BJ (cell line): ENCODE measurements at places on chromosomes 16 and 17.

DNA sequence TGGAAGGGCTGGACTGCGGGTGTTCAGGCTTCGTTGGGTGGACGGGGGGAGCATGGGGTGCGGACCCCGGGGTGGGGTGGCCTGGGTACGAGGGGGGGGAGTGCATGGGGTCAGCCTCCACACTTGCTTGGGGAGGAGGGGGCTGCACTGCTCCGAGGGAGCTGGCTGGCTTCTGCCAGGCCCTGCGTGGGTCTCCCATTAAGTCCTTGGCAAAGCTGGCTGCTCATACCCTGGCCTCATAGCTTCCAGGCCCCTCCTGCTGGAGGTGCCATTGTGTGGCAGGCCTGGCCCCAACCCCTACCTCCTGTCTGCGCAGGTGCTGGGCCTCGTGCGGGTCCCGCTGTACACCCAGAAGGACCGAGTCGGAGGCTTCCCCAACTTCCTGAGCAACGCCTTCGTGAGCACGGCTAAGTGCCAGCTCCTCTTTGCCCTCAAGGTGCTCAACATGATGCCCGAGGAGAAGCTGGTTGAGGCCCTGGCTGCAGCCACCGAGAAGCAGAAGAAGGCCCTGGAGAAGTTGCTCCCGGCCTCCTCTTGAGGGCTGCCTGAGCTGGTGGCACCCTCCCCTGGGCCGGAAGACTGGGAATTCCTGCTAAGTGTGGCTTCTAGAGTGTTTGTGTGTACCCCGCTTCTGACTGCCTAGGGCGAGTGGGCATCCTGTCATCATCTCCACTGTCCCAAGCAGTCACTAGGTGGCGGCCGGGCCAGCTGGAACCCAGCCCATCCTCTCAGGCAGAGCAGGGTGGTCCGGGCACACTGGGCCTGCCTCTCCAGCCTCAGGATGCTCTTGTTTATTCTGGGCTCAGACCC, 1.5 kb downstream of the NUDT16L1 start:
- no peak for DNase-seq

DNA sequence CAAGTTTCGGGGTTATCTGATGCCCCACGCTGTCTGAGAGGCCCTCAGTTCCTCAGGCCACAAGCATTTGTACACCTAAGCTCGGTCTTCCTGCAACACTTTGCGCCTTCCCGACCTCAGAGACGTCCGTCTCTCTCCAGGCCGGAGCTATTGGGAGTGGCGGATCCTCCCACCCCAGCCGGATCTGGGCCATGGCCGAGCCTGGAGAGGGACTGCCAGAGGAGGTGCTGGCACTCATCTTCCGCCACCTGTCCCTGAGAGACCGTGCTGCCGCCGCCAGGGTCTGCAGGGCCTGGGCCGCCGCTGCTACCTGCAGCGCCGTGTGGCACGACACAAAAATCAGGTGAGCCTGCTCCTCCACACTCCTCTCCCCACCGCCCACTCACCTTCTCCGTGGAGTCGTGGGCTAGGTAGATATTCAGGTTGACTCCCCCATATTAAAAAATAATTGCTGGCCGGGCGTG, 1.9 kb downstream of the FBXL8 start:
- DNase-seq = no peak

DNA sequence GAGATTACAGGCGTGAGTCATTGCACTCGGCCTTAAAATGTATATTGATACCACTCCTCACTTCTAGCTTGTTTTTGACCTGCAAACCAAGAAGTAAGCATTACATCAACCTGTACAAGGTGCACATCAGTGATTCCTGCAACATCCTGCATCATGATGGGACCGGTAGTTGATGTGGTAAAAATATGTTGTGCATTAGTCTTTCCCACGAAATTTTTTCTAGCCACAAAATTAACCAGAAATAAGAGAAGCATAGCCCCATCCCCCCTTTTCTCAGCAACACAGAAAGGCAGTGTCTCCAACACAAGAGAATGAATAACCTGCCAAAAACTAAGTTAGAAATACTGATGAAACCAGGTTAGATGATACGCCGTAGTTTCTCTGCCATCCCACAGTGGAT, 21.1 kb upstream of the NSMCE1 start:
- no peak for DNase-seq

GRCh38 chr16:3986235-3986544, 105.7 kb upstream of the CREBBP start:
- DNase-seq = no peak

DNA sequence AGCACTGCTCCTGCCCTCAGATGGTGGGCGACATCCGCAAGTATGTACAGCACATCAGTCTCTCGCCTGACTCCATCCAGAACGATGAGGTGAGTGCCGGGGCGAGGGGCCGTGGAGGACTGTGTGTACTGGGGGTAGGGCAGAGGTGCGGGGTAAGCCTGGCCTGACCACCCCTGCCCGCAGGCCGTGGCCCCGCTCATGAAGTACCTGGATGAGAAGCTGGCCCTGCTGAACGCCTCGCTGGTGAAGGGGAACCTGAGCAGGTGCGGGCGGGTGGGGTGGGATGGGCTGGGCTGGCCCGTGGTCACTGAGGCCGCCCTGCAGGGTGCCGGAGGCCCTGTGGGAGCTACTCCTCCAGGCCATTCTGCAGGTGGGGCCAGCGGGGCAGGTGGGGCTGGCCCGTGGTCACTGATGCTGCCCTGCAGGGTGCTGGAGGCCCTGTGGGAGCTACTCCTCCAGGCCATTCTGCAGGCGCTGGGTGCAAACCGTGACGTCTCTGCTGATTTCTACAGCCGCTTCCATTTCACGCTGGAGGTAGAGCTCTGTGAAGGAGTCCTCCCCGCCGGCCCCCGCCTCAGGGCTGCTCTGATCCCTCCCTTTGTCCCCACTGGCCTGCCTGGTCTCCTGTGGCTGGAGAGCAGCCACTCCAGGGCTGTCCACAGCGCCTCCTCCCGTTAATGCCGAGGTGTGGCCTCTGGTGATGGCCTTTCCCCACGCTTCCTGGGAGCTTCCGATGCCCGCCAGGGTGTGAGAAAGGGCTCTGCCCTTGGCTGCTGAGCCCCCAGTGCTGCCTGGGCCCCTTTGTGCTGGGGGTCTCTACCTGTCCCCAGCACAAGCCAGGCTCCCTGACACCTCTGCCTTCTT, 5.0 kb downstream of the TSR3 start:
- no peak for DNase-seq

GRCh38 chr17:59845595-59846393, 46.9 kb downstream of the TUBD1 start:
- no peak for DNase-seq

DNA sequence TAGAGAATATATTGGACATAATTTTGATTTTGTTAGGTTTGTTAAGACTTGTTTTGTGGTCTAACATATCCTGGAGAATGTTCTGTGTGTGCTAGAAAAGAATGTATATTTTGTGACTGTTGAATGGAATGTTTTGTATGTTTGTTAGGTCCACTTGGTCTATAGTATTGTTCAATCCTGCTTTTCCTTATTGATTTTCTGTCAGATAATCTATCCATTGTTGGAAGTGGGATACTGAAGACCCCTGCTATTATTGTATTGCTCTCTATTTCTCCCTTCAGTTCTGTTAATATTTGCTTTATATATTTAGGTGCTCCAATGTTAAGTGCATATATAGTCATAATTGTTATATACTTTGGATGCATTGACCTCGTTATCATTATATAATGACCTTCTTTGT, 33.0 kb upstream of the NKD1 start:
- no peak for DNase-seq

- DNase-seq = no peak
These were observed 202.4 kb downstream of the SEC14L1 start for GRCh38 chr17:77343031-77343800.

DNA sequence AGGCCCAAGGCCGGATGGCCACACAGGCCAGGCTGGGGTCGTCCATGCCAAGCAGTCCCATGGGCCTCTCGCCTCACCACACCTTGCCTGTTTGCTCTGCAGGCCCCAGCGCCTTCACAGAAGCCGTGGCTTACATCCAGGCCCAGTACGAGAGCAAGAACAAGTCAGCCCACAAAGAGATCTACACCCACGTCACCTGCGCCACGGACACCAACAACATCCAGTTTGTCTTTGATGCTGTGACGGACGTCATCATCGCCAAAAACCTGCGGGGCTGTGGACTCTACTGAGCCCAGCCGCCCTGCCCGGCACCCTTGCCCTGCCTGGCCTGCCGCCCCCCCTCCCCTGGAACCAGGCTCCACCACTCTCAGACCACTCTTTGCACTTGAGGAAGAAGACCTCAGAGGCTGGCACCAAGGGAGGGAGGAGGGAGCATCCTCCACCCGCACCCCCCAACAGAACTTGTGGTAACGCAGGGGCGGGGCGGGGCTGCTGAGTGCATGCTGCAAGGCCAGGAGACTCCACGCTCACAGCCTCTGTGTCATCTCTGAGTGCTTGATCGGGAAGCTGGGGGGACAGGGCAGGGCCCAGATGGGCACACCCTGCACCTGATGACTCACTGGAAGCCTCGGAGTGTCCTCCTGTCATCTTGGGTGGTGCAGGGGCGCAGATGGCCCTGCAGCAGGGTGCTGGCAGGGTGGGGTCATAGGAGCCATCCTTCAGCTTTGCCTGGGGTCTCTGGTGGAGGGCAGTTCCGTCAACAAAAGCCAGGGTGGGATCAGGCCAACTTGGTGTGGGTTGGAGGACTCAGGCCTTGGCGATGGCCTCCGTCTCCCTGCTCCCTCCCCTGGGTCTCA, 81.5 kb downstream of the AMFR start:
- DNase-seq = no peak

GRCh38 chr16:70745536-70746025, 55.4 kb downstream of the VAC14 start:
- no peak for DNase-seq

DNA sequence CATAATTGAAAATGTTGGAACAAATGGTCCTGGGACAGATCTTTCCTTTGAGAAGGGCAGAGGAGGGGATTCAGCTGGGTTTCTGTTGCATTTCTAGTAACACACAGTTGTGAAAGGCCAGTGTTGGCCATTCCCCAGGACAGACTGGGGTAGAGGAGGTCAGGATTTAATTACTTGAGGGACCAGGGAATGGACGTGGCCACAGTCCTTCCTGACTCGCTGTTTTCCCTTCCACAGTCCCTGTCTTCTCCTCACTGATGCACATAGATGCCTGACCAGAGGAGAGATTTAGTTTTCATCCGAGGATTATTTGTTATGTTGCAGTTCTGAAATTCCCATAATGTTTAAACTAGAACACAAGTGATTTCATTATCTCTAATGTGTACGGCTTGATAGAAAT, 25.2 kb upstream of the HEATR6 start:
- DNase-seq = no peak

- no peak for DNase-seq
These were observed at the start of gene LAT for GRCh38 chr16:28984619-28985135. Gene LAT, plus strand, starts transcription at chr16:28985052. Its CDS starts 366 bp downstream, at chr16:28985418.

DNA sequence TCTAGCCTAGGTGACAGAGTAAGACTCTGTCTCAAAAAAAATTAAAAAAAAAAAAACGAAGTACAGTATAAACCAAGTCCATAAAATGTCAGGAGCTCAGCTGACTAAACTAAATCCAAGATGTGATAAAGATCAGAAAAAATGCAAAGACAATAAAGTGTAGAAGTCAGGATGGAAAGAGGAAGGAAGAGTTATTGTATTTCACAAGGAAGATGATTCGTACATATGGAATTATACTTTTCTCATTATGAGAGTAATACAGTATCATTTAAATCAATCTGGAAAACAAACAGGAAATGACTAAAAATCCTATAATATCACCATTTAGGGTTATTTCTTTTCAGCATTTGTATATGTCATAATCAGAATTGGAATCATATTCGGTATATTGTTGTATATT, 11.4 kb upstream of the APOH start:
- peak; percentile 29 for DNase-seq

- no peak for DNase-seq
These were observed 3.3 kb downstream of the LUC7L3 start for GRCh38 chr17:50722746-50723145.

DNA sequence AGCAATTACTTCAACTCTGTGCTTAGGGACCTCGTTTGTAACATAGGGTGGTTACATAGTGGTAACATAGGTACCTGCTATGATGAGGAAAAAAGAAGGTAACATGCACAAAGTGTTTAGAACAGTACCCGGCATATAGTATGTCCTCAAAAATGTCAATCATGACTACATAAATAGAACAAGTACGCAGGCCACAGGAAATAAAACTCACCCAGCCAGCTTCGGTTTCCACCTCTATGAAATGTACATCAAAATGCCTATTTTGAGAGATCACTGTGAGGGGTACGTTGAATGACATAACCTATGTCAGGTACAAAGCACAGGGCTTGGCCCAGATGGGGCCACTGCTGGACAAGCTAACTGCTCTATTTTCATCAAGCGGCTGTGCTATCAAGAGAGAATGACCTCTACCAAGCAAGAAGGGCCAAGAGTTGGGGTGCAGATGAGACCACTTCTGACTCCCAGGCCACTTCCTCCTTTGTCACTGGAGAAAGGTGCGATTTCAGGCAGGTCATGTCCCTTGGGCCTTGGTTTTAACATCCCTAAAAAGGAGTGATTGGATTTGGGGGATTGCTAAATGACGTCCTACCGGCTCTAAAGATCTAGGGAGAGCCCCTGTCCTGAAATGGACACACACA, 45.4 kb downstream of the WSB1 start:
- no peak for DNase-seq

GRCh38 chr17:17196776-17197175, 9.4 kb downstream of the PLD6 start:
- DNase-seq = no peak
